Epithelial cell of alveolus of lung (primary cell): ENCODE measurements at places on chromosomes 16 and 17. TPM values are rescaled to one million over a fixed set of nuclear protein-coding genes. Genes with fewer than 3 reads are reported as not detected.

KDM6B gene
- 3.6 and 12.4 TPM in 2 replicates for total RNA-seq

SHCBP1 gene
- 4.3 and 22.5 TPM in 2 replicates for total RNA-seq

CMTM4 gene
- 15.0 and 19.4 TPM in 2 replicates for total RNA-seq

KRTAP17-1 gene
- not detected in 2 replicates for total RNA-seq

GSPT1 gene
- total RNA-seq: 42.9 and 68.4 TPM in 2 replicates

C16orf46 gene
- 0.13 and 0.88 TPM in 2 replicates for total RNA-seq

PDE6G gene
- 1.4 TPM in 1 of 2 replicates, not detected in the other for total RNA-seq
